Left lung (tissue), 14 donors: ENCODE measurements at places on chromosomes 5 and 9.

DNA sequence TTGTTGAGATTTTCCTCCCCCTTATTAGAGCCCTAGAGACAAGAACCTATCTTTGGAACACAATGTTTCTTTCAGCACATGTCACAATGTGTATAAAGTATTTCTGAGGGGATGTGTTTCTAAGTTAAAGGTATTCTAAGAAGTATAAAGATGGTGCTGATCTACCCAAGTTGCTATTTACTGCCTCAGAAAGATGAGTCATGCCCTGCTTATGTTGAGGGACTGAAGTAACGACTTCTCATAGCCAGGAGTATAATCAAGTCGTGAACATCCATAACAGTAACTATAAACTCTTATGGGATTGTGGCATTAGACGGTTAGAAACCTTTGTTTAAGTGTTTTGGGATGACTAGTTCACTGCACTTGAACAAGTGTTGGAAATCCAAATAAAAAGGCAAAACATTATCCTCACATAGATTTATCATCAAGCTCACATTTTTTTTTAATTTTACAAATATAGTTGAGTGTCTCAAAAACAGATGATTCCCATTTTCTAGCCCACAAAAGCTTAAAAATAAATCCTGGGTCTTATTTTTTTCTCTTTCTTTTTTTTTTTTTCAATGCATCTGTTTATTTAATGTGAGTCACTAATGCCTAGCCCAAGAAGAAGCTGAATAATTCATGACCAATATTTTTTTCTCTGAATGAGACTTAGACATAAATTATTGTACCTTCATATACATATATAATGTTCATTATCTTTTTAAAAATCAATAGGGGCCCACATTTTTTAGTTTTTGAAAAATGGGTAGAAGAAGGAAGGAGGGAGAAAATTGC, 12.2 kb upstream of the TMEM252 start:
- DNase-seq: no peak

- DNase-seq: peak; percentile 75
These were observed 117.8 kb upstream of the SARDH start for GRCh38 chr9:133855802-133856521.

- no peak for DNase-seq
These were observed 36.3 kb upstream of the PAM start for GRCh38 chr5:102718819-102719218.

DNA sequence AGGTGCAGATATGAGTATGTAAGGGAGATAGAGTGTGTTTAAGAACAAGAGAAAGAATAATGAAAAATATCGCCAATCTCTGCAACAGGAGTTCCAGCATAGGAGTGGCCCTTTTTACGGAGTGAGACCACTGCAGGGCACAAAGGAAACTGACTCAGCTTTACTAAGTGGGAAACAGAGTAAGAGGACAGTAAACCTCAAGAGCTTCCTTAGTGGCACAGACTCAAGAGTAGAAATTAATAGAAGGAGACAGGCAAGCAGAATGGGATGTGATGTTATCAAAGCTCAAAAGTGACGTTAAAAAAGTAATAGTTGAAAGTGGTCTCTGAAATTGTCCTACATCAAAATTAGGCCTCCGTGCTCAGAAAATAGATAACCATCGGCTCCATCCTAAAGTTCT, 2.1 kb upstream of the SH3RF2 start:
- DNase-seq: no peak

GRCh38 chr9:23669776-23670175, 156.3 kb downstream of the ELAVL2 start:
- no peak for DNase-seq
